Stimulated activated CD4-positive, alpha-beta T cell treated with anti-CD3 and anti-CD28 coated beads, Interleukin-1b, Interleukin-23, amount 100 ng/mL, for 1 hour (primary cell): ENCODE measurements at places on chromosomes 2 and 18.

DNA sequence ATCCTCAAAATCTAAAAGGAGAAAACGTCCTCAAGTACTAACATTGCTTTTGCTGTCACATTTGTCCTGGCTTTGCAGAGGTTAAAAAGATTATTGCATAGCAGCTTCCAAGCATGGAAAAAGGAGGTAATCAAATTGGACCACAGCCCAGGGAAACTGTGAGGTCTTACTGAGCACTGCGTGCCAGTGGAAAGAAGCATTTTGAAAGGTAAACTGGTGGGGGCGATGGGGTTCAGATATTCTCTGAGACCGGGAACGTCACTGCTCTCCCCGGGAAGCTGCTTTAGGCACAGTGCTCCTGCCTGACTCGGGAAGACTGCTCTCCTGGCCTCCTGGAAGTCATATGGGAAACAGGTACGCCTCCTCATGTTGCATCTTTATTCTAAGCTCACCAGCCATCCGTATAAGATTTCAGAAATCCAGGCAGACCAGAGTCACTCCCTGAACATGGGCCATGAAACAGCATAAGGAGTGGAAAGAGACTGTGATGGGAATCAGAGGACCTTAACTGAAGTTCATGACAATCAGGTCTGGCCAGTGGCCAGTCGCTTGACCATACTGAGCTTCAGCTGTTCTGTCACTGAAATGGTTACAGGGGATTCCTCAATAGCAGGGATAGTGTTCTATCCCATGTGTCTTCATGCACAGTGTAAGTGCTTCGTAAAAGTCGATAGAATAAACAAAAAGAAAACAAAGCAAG is 284.1 kb downstream of the TRIB2 start:
- no peak for DNase-seq

GRCh38 chr18:74276609-74277008 is 15.2 kb downstream of the CYB5A start:
- no peak for DNase-seq

DNA sequence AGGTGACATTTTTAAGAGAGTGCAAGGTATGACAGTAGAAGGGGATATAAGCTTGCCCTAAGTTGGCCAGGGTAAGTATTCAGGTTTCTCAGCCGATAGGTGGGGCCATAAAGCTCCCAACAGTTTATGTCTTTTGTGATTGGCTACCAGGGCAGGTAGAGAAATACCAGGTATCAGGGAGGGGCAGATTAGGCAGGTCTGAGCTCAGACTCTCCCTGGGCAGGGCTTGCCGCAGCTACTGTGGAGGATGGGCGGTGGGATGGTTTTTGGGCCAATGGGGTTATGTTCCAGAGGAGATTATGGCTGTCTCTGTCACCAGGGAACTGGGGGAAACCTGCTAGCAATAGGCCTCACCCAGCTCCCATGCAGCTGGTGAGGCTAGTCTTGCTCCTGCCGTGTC is 211.6 kb downstream of the PTH2R start:
- DNase-seq, result no peak

DNA sequence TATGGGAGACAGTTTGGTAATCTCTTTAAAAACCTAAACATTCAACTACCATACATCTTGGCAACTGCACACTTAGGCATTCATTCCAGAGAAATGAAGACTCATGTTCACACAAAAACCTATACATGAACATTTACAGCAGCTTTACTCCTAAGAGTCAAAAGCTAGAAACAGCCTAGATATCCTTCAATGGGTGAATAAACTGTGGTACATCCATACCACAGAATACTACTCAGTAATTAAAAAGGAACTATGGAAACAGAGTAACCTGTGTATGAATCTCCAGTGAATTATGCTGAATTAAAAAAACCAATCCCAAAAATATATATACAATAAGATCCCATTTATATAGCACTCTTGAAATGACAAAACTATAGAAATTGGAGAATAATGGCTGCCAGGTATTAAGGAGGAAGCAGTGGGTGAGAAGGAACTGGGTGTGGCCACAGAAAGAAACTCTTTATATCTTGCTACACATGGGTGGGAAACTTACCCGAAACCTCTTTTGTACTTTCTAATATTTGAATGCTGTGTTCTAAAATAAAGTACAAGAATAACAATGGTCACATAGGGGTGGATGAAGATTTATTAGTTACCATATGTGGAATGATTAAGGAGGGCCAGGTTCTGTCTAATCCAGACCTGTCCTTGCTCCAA is 13.7 kb downstream of the SESTD1 start:
- DNase-seq, result no peak

- no peak for DNase-seq
Measured at GRCh38 chr2:79638410-79638809, 125.6 kb downstream of the CTNNA2 start.

GRCh38 chr2:141048951-141049350 is 1081.9 kb downstream of the LRP1B start:
- no peak for DNase-seq

DNA sequence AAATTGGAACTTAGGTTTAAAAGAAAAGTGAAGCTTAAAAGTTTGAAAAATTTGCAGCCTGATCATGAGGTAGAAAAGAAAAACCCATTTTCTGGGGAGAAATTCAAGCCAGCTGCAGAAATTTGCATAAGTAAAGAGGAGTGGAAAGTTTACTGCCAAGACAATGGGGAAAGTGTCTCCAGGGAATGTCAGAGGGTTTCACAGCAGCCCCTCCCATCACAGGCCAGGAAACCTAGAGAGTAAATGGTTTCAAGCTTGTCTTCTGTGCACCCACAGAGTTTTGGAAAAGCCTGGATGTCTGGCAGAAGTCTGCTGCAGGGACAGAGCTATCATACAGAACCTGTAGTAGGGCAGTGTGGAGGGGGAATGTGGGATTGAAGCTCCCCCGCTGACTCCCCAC is 254.0 kb upstream of the FSIP2 start:
- no peak for DNase-seq

- no peak for DNase-seq
Measured at GRCh38 chr18:12766986-12767433, 64.2 kb downstream of the PSMG2 start.

DNA sequence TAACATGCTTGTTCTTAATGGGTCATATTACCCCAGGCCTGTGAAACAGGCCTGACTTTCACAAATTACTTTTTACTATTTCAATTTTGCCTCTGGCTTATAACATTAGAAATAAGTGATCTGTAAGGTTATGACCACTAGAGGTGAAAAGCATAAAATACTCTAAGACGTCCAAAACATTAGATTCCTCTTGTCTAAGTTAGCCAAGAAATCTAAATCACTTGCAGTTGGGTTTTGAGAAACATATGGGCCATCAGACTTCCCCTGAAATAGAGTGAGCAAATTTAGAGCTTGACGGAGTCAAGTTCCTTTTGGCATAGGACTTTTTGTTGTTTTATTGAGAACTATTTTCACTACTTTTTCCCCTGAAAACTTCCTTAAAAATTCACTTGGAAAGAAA is 32.7 kb upstream of the RIT2 start:
- no peak for DNase-seq

GRCh38 chr2:85853499-85854165 is 35.2 kb downstream of the ST3GAL5 start:
- no peak for DNase-seq

DNA sequence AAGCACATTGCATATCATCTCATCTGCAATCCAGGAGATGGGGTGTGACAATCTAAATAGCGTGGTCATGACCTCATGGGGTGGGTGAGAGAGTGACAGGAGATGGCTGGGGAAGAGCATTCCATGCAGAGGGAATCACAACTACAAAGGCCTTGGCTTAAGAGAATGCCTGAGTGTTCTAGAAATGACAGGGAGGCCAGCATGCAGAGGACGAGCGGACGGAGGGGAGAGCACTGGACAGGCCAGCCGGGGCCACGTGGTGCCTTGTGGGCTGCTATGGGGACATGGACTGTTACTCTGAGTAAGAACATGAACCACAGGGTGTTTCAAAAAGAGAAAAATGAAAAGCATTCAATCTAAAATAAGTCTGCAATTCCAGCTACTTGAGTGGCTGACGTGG is 117.9 kb upstream of the ODC1 start:
- no peak for DNase-seq

DNA sequence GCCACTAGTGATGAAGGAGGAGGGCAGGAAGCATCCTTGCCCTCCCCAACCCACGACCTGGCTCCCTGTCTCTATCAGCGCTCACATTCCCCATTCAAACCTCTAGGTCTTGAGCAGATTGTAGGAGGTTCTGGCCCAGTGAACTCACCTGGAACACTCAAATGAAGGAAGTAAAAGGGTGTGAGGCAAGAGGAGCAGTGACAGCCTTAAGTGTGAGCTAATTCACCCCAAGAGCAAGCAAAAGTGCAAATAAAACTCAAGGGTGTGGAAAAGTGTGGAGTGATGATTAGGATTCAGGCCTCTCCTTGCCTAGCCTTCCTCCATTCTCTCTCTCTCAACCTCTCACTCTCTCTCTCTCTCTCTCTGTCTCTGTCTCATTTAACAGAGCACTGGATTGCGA is 41.0 kb downstream of the CYBRD1 start:
- no peak for DNase-seq

DNA sequence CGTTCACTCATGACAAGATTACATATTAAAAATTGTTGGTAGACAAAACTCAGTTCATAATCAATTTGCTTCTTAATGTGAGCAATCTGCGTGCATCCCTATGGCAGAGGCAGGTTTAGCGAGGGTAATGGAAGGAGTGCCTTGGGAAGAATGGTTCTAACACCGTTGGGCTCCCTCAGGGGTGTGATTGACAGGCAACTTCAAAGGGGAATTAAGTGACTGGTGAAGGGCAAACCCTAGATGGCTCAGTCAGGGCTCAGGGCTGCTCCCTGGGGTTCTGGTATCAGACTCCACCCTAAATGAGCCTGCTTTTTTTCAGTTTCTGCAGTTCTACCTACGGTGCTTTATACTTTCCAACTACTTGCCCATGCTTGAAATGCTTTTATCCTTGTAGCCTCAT is 419.5 kb upstream of the CELF4 start:
- DNase-seq, result no peak

GRCh38 chr2:150811259-150811855 is 323.9 kb upstream of the RND3 start:
- DNase-seq, result no peak

DNA sequence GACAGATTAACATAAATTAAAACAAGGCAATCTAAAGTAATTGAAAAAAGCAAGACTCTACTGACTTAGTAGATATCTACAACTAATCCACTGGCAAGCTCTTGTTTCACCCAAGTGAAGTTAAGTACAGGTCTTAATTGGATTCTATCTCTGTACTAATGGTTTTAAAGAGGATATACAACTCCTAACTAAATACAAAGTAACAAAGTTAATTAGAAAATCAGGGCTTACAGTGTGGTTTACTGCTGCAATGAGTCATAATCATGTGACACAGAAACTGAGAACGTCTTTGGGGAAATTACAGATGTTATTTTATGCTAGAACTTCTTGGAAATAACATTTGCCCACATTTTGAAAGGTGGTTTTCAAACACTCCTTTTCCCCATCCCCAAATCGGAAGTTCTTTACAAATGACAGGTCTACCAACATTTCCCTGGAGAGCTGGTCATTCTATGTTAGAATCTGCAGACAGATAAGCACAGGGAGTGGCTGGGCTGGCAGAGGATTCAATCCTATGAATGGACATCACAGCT is 245.3 kb downstream of the STK39 start:
- no peak for DNase-seq

- no peak for DNase-seq
Measured at GRCh38 chr2:196266351-196266750, 95.0 kb upstream of the STK17B start.

- DNase-seq, result no peak
Measured at GRCh38 chr2:25981596-25982272, 563 bp downstream of the KIF3C start.

GRCh38 chr2:240644171-240644651 is 18.9 kb downstream of the GPR35 start:
- DNase-seq, result no peak

DNA sequence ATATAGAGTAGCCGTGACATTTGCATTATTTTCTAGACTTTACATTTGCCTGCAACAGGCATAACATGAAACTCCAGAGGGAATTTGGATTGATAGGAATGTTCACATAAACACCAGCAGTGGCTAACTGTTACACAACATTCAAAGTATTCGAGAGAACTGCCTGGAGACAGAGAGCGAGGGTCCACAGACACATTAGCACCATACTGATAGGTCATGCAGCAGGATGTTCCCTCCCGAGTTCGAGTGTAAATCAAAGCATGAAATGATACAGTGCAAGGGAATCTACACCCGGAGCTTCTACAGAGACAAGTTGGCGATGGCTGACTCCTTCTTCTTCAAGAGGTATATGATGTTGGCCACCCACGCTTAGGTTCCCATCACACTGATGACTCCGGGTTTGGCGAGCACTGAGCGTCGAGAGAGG is 89.5 kb downstream of the COL6A3 start:
- DNase-seq, result no peak

DNA sequence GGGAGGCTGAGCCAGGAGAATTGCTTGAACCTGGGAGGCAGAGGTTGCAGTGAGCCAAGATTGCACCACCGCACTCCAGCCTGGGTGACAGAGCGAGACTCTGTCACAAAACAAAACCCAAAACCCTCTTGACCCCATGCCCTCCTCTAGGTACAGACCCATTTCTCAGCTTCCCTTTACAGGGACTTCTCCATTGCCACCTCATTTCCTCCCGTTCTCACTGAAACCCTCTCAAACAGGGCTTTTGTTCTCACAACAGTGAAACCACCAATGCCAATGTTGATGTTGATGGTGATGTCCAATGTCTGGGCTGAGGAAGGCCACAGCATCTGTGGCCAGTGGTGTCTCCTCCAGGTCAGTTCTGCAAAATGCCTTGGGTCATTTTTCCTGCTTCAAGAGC is 69.0 kb upstream of the ZCCHC2 start:
- no peak for DNase-seq

GRCh38 chr2:191514613-191515012 is 163.3 kb upstream of the NABP1 start:
- no peak for DNase-seq

GRCh38 chr2:17620280-17620679 is 79.8 kb downstream of the VSNL1 start:
- no peak for DNase-seq

DNA sequence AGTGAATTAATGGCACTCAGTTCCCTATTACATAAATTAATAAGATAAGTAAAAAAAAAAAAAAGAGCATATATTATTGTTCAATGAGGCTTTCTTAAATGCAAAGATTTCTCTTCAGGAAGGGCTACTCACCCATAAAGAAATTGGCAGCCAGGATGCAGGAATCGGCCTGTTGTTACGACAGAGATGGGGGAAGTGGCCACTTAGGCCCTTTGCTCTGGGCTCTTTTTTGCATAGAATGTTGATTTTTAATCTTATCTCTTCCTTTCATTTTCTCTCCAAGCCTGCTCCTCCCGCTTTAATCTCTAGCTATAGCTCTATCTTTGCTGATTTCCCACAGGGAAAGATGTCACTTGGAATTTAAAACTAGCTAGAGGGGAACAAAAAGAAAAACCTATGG is 391.8 kb upstream of the CRIM1 start:
- no peak for DNase-seq

DNA sequence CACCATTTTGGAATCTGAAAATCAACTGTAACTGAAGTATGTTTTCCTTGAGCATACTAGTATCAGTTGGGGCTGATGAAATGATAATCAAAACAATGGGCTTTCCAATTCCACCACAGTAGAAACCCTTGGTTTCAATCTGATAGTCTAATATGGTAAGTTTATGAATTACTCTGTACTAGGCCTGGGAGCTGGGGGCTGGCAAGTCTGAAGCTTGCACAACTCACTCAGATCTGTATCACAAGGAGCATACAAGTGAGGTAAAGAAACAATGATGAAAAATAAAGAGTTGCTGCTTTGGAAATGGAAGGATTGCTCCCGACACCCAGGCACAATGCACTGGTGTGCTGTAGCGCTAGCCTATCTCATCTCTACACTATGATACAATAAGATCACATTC is 19.4 kb downstream of the ZEB2 start:
- DNase-seq, result no peak

- DNase-seq, result no peak
Measured at GRCh38 chr2:219533930-219534661, 9.5 kb downstream of the CHPF start.
